ENCODE measurements at places on chromosomes 12 and 14.

GRCh38 chr14:33916663-33917565 is 34.0 kb downstream of the EGLN3 start:
- DNase-seq: no peak

DNA sequence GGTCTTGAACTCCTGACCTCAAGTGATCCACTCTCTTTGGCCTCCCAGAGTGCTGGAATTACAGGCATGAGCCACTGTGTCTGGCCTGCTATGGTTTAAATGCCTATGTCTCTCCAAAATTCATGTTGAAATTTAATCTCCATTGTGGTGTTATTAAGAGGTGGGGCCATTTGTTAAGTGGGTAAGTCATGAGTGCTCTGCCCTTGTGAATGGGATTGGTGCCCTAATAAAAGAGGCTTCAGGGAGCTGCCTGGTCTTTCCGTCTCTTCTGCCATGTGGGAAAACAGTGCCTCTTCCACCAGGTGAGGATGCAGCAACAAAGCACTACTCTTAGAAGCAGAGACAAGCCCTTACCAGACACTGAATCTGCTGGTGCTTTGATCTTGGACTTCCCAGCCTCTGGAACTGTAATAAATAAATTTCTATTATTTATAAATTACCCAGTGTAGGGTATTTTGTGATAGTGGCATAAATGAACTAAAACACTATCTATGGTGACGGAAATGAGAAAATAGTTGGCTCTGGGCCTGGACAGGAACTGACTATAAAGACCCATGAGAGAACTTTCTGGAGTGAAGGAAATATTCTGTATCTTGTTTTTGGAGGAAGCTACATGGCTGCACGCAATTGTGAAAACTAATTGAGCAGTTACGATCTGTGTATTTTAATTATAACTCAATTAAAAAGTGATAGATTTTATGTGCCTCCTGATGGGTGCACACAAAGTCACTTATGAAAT is 12.1 kb upstream of the ATP23 start:
- no peak for DNase-seq

DNA sequence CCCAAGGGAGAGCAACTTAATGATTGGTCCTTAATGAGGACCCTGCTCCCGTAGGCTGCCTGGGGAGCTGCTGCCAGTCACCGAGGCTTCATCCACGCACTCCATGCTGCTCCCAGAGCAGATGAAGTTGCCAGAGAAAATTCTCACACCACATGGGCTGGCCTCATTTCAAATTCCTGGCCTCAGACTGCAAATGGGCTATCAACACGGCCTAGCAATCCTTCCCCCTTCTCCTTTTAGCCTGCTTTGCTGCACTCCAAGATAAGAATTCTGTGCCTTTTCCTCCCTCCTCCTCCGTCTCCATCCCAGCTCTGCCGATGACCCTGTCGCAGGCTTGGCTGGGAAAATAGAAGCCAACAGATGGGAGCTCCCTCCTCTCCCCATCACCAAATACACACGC is 10.8 kb upstream of the DGLUCY start:
- DNase-seq: no peak

DNA sequence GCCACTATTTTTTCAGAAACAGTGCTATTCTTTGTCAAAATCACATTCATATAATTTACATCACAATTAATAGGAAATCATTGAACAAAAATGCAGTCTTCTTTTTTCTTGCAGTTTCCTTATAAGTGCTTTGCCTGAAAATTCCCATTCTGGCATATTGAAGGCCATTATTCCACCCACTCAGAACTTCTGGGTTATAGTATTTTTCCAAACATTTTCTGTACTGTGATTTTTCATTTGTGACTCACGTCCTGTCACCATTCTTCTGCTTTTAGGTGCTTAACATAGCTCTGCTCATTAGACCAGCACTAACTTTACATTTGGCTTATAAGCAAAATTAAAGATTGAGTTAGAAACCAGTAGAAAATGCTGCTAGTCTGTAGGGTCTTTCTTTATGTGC is 241.0 kb upstream of the NPAS3 start:
- no peak for DNase-seq
